Myocyte (in vitro differentiated cells): ENCODE measurements at places on chromosomes 6 and 20.

GRCh38 chr20:54398814-54399213 is 76.6 kb upstream of the DOK5 start:
- DNase-seq = no peak

DNA sequence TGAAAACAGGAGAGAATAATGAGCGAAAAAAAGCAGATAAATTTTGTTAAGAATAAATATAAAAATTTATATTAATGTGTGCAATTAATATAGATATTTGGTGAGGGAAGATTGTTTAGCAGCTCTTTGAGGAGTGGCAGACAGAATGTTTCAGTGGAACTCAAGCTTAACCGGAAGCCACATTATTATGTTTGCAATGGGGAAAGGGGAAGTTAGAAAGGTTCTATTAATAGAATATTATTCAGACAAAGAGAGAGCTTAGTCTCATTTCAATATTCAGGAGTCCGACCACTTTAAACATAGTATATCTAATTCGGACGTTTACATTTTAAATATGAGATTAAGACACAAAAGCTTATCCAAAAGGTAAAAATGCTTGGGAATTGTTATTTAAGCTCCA is 81.6 kb upstream of the KHDRBS2 start:
- DNase-seq = no peak

GRCh38 chr6:27980111-27980510 is 23.1 kb downstream of the OR2B6 start:
- DNase-seq = no peak

DNA sequence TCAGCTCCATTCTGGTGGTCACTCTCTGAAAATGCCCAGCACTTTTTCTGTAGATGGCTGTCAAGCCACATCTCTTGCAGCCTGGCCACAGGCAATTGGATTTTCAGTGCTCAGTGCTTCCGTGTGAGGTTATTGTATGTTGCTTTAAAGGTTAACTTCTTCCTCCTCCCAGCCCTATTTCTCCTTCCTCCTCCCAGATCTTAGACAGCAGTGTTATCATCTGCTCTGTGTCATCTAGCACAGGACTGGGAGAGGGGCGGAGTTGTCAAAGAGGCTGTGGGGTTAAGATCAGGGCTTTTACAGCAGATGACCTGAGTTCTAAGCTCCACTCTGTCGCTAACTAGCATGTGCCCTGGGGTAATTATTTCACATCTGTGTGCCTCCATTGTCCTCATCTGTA is 129.0 kb downstream of the PHACTR3 start:
- DNase-seq = no peak

GRCh38 chr6:44867571-44868334 is 460.4 kb upstream of the RUNX2 start:
- DNase-seq = no peak
